ENCODE measurements at places on chromosomes 3 and 15.

GRCh38 chr3:50592568-50592967 lies 19.0 kb downstream of the CISH start:
- no peak for DNase-seq

GRCh38 chr15:88657326-88658069 lies 18.7 kb downstream of the ISG20 start:
- DNase-seq, result no peak

- DNase-seq, result no peak
These were observed 326.7 kb downstream of the NTRK3 start for GRCh38 chr15:87929841-87930240.

DNA sequence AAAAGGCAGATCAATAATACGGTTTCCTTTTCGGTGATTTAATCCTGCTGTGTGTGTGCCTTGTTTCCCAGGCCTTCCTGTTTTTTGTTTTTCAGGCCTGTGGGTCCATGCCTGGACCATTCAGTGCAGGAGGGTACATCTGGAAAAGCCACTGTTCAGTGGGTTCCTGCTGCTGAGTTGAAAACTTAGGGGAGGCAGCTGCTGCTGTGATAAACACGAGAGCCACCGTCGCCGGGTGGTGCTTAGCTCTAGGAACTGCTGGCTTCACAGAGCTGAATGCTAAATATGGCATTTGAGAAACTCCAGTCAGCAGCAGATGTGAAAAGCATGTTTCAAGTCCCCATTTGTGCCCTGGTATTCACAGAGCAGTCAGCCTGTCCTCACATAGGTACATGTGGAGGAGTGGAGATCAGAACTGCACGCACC lies 44.0 kb downstream of the SYNM start:
- DNase-seq, result no peak

GRCh38 chr3:78580681-78581080 lies 1187.1 kb downstream of the ROBO1 start:
- peak; percentile 4 for DNase-seq

GRCh38 chr3:99242271-99242670 lies 340.8 kb upstream of the DCBLD2 start:
- no peak for DNase-seq

- DNase-seq, result no peak
These were observed 14.8 kb downstream of the FYCO1 start for GRCh38 chr3:45980819-45981218.

DNA sequence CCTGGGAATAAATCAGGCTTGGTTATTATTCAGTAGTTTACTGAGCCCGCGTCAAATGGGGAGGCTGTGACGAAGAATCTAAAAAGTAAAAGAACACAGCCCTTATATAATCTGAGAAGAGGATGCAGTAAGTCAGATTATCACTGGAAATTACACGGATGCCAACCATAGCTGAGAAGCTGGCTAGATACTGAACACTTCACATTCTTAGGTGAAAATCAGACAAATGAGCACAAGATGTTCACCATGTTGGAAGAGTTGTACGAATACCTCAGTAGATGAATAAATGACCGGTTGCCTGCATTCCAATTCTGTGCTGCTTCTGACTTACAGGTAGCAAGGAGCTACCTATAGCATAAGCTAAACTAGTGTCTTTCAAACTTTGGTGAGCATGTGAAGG lies 254.3 kb downstream of the THRB start:
- DNase-seq, result no peak

GRCh38 chr3:117104381-117104780 lies 394.8 kb downstream of the TUSC7 start:
- DNase-seq, result no peak

- no peak for DNase-seq
These were observed 20.2 kb downstream of the RNF13 start for GRCh38 chr3:149833241-149833640.

GRCh38 chr3:128052595-128053351 lies 536 bp downstream of the SEC61A1 start:
- no peak for DNase-seq

DNA sequence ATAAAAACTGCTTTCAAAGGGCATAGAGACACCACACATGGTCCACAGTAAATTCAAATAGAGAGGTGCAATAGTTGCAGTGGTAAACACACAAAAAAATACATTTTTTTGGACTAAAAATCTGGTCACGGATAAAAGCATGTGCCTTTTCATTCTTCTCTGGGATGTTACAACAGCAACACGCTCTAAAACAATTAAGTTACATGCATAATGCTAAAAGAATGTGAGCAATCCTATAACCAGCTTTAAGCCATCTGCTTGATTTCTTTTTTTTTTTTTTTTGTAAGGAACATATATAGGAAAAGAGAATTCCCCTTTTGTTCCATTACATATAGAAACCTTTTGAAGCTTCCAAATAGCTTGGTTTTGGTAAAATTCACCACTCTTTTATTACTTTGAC lies 20.0 kb downstream of the WNT5A start:
- no peak for DNase-seq

GRCh38 chr15:74240002-74240568 lies 4.0 kb downstream of the CCDC33 start:
- peak; percentile 56 for DNase-seq

GRCh38 chr15:51828621-51829375 lies 655 bp upstream of the TMOD3 start:
- no peak for DNase-seq

All from GM04504 (cell line).